ENCODE measurements at places on chromosomes 3 and 15.

GRCh38 chr15:79178594-79178993 is 88.0 kb upstream of the RASGRF1 start:
- no peak for DNase-seq

- no peak for DNase-seq
Measured at GRCh38 chr3:117630469-117630868, 920.9 kb downstream of the TUSC7 start.

DNA sequence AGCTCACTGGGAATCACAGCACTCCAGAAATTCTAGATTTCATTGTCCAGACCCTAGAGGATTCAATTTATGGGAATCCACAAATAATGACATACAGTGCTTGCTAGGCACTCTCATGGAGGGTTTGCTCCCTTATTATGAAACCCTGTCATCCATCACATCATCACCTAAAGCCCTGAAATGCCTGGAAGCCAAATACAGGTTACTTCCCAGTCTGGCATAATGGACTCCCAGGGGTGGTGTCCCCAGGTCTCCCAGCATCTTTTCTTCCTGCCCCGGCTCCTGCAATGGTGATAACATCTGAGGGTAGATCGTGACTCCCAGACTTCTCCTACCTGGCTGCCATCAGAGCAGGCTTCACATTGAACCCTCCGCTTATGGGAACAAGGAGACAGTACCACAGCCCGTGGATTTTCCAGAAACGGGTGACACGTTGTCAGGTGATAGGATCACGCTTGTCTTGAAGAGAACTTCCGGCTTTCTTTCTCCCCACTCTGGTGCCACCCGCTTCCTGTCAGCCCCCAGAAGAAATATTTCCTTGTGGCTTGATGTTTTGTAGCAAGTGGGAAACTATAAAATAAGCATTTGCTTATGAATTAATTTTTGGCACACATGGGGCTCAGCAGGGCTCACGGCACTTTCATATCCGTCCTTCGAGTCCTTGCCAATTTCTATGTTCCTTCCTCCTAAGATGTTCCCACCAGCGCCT is 238.7 kb upstream of the BHLHE40 start:
- no peak for DNase-seq

DNA sequence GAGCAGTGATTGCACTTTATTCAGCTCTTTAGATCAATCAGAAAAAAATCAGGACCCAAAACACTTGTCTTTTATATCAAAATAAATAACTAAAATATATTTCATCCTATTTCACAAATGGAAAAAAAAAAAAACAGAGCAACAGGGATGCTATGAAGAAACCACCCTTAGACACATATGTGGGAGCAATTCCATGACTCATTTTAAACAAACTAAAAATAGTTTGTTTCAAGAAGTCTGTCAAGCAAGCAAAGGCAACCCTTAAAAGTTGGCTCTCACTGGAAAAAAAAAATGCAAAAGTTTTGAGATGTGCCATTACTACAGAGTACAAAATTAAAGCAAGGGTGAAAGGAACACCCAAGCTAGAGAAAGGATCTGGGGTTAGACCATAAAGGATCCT is 5.7 kb downstream of the ATP13A3 start:
- DNase-seq = no peak

DNA sequence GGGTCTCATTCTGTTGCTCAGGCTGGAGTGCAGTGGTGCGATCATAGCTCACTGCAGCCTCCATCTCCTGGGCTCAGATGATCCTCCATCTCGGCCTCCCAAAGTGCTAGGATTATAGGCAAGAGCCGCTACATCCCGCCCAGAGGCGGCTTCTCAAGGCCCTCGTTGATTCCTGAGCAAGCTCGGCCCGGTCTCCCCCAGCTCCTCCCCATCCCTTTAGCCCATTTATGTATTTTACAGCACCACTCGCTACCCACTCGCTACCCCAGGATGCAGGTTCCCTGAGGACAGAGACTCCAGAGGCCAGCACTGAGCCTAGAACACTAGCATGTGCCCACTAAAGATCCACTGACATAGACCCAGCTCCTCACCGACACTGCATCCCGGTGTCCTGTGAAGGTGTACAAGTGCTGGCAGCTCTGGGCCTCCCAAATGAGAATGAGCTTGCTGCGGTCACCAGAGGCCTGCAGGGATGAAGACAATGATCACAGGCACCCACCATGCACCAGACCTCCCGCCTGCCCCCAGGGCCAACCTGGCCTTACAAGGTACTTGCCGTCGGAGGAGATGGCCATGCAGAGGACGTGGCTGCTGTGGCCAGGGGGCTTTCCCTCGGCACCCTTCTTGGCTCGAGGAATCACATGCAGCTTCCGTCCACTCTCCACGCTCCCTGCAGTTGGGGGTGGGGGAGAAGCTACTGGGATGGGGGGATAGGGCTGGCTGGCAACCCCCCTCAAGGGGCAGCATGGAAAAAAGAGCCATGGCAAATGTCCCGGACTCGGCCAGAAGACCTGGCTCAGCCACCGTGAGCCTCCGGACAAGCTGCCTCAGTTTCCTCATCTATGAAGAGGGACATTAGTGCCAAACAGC is 5.6 kb downstream of the RRP9 start:
- no peak for DNase-seq

DNA sequence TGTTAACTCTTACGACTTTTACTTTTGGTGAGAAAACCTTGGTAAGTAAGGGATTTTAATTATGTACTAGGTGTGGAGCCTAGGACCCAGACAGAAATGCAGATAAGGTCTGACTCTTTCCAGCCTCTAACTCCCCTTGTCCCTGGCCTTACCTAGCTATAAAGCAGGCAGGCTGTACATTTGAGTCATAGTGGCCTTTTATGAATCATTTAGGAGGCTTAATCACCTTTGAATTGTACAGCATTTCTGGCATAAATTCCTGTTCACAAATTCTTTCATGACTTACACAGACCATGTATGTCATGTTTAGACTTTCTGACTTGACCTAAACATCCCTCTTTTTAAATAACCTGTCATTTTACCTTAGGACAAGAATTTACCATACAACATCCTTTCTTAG is 47.4 kb downstream of the CHCHD4 start:
- no peak for DNase-seq

DNA sequence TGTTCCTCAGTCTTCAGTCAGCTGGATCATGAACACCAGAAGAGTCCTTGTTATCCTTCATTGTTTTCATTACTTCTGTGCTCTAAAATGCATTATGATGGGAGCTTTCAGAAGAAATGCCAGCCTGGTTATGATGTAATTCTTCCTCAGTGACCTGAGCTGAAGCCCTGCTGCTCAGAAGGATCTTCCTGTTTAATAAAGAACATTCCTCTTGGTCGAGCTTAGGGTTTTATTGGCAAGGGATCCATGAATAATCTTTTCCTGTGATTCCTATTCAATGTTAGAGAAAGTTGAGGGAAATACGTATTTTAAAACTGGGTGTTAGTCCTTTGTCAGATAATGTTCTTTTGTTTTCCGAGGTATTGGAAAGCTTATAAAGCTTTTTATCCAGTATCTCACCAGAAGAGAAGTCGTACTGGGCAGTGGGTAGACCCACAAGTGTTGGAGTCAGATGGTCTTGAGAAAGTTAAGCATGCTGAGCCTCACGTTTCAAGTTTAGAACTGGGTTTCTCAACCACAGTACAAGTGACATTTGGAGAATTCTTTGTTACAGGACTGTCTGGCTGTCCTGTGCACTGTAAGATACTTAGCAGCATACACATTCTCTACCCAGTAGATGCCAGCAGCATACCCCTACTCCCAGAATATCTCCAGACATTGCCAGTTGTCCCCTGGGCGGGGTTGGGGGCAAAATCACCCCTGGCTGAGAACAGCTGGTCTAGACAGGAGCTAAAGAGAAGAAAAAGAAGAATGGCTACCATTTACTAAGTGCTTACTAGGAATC is 212.3 kb upstream of the BHLHE40 start:
- DNase-seq = no peak

GRCh38 chr3:176941689-176942088 is 255.6 kb downstream of the TBL1XR1 start:
- DNase-seq = no peak

GRCh38 chr15:89768071-89768500 is 8.0 kb upstream of the MESP2 start:
- no peak for DNase-seq

- peak; percentile 78 for DNase-seq
Measured at GRCh38 chr15:100873029-100873677, 6.5 kb upstream of the ALDH1A3 start.

DNA sequence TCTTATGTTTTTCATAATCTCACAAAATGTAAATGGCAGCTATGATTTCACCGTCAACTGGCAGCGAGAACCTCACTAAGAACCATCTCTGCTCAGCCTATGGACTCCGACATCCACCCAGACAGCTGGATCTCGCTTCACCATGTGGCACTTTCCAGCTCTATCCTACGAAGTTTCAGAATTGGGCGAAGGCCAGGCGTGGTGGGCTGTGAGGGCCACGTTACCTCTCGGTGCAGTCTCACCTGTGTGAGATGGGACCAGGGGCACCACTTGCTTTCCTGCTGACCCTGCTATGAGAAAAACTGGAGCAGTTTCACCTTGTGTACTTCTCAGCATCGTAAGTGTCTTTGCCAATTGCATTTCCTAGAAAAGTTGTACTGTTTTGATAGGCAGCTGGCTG is 32.3 kb downstream of the CHDH start:
- no peak for DNase-seq

DNA sequence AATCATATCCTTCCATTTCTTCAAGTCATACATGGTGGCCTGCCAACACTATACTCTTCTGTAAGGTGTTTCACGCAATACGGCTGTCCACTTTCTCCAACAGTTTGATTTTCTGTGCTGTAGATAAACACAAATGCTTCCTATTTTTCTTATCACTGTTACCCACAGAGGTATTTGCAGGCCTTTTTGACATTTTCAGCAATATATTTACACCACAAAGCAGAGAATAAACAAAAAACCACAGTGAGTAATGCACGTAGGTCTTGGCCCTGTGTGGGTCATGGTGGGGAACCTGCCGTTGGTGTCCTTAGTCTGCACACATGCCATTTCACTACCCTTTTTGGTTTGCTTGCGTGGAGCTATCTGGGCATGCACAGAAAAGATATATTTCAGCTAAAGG is 59.5 kb downstream of the LRRC28 start:
- DNase-seq = no peak

- DNase-seq = no peak
Measured at GRCh38 chr3:94686208-94686607, 623.3 kb downstream of the NSUN3 start.

- no peak for DNase-seq
Measured at GRCh38 chr3:12527757-12528143, 17.5 kb downstream of the MKRN2OS start.

- no peak for DNase-seq
Measured at GRCh38 chr3:120473389-120473788, 22.6 kb upstream of the FSTL1 start.

GRCh38 chr15:89321521-89322410 is 12.9 kb downstream of the POLG start:
- no peak for DNase-seq

DNA sequence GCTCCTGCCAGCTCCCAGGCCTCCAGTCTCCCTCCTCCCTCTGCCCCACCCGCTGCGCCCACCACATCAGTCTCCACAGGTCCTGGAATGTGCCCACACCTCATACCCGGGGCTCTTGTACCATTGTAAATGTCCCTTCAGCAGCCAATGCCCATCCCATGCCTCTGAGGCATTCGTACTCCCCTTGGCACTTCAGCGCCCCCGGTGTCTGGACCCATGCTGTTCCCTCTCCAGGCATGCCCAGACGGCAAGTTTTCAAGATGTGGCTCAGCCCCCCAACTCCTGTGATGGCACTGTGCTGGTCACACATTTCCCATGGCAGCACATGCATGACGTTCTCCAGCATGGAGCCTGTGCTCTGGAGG is 13.3 kb downstream of the PLXND1 start:
- DNase-seq = no peak

DNA sequence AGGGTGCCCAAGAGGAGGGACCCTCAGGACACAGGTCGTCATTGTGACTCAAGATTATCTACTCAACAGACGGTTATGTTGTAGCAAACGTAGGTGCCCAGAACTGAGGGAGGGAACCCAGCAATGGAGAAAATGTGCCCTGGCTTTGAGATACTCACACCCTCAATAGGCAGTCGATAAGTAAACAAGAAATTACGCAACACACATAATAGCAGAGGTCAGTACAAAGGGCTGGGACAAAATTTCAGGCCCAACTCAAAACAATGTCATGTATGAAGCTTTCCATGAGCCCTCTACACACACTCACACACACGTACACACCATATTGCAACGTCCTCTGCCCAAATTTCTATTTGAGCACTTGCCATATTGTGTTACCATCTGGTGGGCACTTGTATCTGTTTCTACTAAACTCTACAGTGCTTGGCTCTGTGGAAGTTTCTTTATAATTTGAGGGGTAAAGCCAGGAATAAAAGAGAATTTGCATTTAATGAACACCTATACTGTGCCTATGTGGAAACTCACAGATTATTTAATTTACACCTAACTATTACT is 114.6 kb upstream of the TRIM42 start:
- DNase-seq = no peak

GRCh38 chr3:77468626-77469020 is 428.7 kb downstream of the ROBO2 start:
- no peak for DNase-seq

DNA sequence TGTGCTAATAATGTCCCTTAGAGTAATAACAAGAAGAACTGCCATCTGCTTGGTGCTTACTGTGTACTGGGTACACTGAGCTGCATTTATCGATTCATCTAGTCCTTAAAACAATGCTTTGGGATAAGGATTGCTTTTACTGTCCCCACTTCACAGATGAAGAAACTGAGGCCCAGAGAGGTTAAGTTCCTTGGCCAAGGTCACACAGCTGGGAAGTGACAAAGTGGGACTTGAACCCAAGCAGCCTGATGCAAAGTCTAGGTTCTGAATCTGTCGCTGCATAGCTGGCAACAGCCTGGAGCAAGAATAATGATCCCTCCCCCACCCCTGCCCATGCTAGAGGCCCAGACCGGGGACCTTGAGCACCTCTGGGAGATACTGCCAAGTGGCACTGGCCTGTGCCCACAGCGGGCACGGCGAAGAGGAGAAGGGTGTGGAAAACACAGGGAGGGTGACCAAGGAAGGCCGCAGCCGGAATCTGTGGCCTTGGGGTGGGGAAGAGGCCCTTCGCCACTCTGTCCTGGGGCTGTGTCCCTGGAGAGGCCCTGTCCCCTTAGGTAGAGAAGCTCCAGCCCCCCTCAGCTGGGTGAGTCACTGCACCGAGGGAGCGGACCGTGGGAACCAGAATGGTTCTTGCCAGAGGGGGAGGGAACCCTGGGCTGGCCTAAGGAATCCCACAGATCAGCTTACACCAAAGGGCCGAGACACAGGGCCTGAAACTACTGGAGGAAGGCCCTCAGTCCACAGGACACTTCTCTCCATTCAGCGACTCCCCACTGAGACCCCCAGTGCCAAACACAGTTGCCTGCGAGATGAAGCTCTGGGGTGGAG is 3.5 kb downstream of the PLXND1 start:
- DNase-seq = peak; percentile 69

DNA sequence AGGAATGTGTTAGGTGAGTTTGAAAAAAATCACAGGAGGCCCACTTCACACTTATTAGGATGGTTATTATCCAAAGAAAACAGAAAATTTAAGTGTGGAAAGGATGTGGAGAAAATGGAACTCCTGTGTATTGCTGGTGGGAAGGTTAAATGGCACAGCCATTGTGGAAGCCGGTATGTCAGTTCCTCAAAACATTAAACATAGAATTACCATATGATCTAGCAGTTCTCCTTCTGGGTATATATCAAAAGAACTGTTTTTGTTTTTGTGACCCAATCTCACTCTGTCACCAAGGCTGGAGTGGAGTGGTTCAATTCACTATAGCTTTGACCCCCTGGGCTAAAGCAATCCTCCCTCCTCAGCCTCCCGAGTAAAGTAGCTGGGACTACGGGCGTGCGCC is 10.4 kb upstream of the ZFYVE19 start:
- no peak for DNase-seq
